ENCODE measurements at places on chromosomes 3 and 15.

DNA sequence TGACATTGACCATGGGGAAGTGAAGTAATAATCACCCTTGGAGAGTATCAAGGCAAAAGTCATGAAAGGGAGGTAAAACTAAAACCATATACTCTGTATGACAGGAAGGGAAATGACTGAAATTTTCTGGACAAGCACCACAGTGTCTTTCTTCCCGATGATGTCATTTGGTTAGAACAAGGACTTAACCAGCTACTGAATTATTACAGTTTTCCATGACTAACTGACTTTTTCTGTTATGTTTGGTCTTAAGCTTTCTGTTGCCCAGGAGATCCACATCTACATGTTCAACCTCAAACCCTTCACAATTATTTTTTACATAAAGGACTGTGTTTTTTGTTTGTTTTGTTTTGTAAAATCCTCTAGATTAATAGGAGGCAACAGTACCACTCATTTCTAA, 191.9 kb upstream of the IL12A start:
- DNase-seq = no peak

DNA sequence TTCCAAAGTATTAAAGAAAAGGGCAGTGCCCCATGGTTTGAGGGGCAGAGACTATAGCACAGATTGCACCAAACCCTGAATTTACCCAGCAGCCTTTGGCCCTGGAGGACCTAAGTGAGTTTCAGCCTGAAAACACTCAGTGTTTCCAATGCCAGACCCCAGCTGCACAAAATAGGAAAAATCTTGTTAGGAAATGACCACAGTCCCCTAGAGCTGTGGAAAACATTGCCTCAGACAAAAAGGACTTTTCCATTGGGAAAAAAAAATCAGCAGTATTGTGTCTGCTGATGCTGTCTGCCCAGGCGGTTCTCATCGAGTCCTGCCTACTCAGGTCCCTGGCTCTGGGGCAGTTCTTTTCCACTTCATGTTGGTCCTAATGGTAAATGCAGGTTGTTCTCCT, 121.7 kb upstream of the DLG1 start:
- DNase-seq = no peak

- DNase-seq = no peak
Observed at GRCh38 chr15:62352817-62353216, 187.7 kb upstream of the C2CD4B start.

DNA sequence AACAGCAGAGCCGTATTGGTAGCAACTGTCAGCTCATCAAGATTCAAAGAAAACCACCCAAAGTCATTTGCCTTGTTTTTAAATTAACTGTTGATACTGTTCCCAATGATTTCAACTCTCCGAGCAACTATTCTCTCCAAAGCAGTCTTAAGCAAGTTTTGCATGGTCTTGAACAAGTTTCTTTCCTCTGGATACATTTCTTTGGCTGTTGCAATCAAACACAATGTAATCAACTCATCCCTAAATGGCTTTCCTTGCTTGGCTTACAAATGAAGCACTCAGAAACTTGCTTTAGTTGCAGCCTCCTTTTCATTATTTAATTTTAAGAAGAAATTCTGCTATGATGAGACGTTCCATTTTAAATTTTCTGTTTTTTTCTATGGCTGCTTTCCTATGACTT, 15.5 kb upstream of the MUC13 start:
- no peak for DNase-seq

DNA sequence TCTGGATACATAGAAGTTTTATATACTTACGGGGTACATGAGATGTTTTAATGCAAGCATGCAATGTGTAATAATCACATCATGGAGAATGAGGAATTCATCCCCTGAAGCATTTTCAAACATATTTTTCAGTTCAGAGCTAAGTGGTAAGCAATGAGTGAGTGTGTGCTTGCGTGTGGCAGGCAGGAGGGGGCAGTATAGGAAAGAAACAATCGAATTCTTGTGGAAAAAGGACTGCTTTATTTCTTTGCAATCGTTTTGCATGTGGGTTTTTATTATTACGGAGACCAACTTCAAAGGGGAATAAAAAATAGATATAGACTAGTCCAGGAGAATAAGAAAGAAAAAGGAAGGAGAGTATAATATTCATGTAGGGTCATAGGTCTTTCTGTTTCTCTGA, 271.6 kb downstream of the CHL1 start:
- DNase-seq = no peak

DNA sequence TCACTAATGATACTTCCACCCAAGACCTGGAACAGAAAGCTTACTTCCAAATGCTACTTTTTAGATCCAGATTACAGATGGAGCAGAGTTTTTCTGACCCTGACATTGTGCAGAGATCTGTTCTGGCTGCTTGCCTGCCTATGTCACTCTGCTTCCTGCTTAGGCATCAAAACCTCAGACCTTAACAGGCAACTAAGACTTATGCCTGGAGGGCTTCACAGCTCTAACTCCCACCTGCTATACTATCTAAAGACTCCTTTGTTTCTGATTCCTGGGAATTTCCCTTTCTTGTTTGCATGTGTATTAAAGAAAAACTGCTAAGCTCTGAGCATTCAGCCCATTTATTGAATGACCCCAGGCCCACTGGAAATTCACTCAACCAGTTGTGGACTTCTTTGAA, 157.4 kb upstream of the NPHP3 start:
- peak; percentile 39 for DNase-seq

GRCh38 chr3:194540274-194540905, 53.6 kb upstream of the ATP13A3 start:
- DNase-seq = no peak

- DNase-seq = no peak
Observed at GRCh38 chr3:13546667-13547171, 2.2 kb upstream of the FBLN2 start.

DNA sequence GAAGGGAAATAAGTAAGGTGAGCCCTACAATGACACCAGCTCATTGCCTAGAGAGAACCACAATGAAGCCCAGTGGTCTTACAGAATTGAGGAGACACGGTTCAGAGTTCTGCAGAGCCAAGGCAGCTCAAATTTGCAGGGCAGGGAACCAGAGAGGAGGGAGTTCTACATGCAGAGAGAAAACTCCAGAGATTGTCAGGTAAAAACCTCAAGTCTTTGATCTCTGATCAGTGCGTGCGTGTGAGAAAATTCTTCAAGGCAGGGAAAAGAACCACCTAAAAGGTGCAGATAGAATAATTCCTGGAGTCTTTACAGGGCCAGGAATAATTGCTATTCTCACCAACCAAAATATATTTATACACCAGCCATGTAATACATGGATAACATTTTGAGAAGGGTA, 88.0 kb upstream of the SNRK start:
- no peak for DNase-seq

DNA sequence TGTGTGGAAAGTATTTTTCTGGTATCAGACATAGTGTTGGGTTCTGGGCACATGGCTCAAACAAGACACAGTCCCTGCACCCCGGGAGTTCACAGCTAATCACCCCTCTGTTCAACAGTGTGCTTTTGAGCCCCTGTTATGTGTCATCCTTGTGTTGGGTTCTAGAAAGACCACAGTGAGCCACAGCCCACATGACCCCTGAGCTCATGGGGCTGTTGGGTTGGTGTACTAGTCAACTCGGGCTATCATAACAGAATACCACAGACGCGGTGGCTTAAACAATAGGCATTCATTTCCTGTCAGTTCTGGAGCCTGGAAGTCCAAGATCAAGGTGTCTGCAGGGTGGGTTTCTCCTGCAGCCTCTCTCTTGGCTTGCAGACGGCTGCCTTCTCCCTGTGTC, 100.0 kb downstream of the DNAJB8 start:
- no peak for DNase-seq

GRCh38 chr3:188053036-188053340, 101.0 kb upstream of the LPP start:
- DNase-seq = no peak

DNA sequence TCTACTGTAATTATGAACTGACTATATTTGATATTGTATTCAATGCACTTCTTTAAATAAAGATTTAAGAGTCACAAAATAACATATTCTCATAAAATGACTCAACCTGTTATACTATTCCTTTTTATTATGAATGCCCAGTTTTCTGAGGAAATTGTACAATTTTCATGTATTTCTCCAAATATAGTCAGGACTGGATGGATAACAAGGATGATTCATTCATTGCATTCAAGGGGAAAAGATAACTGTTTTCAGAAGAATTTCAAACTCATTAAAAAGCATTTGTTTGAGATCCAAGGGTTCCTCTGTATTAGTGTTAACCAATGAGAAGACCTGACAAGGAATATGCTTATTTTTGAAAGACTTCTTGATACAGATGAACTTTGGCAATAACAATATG, 163.7 kb downstream of the MEIS2 start:
- no peak for DNase-seq

DNA sequence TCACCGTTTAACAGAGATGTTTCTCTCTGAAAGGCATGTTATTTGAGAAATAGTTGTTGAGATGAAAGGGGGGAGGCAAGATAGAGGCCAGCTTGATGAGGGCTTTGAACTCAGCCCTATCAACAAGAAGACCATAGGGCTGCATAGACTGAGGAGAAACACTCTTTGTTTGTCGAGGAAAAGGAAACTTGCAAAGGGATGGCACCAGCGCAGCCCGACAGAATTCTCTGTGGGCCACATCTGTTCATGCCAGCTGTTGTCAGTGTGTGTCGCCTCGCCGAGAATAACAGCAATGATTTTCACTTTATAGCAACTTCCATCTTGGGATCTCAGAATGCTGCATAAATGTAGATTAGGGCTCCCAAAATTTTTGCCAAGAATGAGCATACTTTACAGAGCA, 478.3 kb upstream of the TPRG1 start:
- DNase-seq = no peak

- DNase-seq = no peak
Observed at GRCh38 chr3:89227634-89228033, 120.2 kb downstream of the EPHA3 start.

- DNase-seq = no peak
Observed at GRCh38 chr3:136042608-136043221, 77.2 kb downstream of the PPP2R3A start.

- DNase-seq = no peak
Observed at GRCh38 chr15:75836959-75837334, 6.3 kb upstream of the UBE2Q2 start.

DNA sequence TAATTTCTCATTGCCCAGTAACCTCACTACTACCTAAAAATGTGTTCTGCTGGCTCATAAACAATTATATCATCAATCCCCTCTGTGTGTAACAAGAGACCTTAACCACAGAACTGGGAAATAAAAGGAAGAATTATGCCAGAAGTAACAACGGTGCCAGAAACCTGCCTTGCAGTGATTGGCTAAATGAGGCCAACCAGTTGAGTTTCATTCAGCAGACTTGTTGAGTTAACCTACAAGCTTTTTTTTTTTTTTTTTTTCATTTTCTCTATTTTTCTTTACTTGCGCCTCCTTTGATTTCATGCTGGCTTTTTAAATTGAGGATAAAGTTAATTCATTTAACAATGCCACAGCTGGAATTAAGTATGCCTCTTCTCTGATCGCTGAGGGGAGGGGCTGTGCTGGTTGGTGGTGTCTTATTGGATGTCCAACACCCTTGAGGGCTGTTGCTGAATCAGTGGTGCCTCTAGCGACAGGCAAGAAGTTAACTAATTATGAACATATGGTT, 30.0 kb upstream of the GMNC start:
- no peak for DNase-seq

- no peak for DNase-seq
Observed at GRCh38 chr3:19284974-19285373, 136.7 kb downstream of the KCNH8 start.

Measured in mesothelial cell of epicardium (in vitro differentiated cells).